ENCODE measurements at places on chromosomes 4 and X. TPM values are rescaled to one million over a fixed set of nuclear protein-coding genes. Genes with fewer than 3 reads are reported as not detected.

DNA sequence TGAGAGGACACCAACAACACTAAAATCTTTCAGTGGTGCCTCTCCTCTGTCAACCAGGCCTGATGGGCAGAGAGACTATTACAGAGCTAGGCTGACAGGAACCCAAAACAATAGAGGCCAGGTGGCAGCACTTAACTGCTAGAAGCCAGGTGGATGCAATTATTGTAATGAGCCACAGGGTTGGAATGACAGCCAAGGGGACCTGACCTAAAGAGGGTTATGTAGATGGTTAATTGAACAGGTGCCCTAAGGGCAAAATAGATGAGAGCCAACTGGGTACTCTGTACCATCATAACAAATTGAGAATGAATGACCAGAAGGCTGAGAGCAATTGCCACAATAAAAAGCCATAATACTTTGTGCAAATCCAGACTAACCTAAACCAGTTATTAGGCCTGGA, 24.7 kb upstream of the FRAS1 start:
- no peaks in the 10 kb centered on the region for H3K27me3 ChIP-seq
- DNase-seq: no peak
- H3K4me1 ChIP-seq: no peaks in the 10 kb centered on the region
- H3K4me3 ChIP-seq: no peak overlapping the region
- H3K36me3 ChIP-seq: peaks cover 2% of the 10 kb centered on the region

- peaks cover 10% of the 10 kb centered on the region for H3K4me1 ChIP-seq
- H3K36me3 ChIP-seq: no peaks in the 10 kb centered on the region
- H3K4me3 ChIP-seq: no peak overlapping the region
- H3K27ac ChIP-seq: no peak overlapping the region
Measured at GRCh38 chrX:134711135-134711921, 53.1 kb upstream of the PLAC1 start.

DNA sequence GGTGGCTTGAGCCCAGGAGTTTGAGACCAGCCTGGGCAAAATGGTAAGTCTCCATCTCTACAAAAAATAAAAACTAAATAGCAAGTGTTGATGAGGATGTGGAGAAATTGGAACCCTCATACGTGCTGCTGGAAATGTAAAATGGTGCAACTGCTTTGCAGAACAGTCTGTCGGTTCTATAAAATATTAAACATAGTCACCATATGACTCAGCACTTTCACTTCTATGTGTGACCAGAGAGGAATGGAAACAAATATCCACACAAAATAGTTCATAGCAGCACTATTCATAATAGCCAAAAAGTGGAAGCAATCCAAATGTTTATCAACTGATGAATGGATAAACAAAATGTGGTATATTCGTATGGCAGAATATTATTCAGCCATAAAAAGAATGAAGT, 60.8 kb upstream of the FMR1 start:
- no peak overlapping the region for H3K4me3 ChIP-seq
- no peaks in the 10 kb centered on the region for H3K36me3 ChIP-seq
- H3K27me3 ChIP-seq: no peaks in the 10 kb centered on the region
- H3K27ac ChIP-seq: no peak overlapping the region
- H3K4me1 ChIP-seq: peaks cover 6% of the 10 kb centered on the region

The MAGEA9B gene
- total RNA-seq: not detected

The BEND4 gene
- total RNA-seq: 1.0 TPM

The TMEM255A gene
- 0.70 TPM for total RNA-seq

The NLGN3 gene
- total RNA-seq: 29.5 TPM

The FGFBP1 gene
- not detected for total RNA-seq

The CYBB gene
- not detected for total RNA-seq

The FAM133A gene
- total RNA-seq: 0.58 TPM

The TLR7 gene
- total RNA-seq: not detected

The MAGED4 gene
- 143 TPM for total RNA-seq

The BOD1L1 gene
- total RNA-seq: 31.9 TPM
